ENCODE measurements at places on chromosomes 5 and 9.

DNA sequence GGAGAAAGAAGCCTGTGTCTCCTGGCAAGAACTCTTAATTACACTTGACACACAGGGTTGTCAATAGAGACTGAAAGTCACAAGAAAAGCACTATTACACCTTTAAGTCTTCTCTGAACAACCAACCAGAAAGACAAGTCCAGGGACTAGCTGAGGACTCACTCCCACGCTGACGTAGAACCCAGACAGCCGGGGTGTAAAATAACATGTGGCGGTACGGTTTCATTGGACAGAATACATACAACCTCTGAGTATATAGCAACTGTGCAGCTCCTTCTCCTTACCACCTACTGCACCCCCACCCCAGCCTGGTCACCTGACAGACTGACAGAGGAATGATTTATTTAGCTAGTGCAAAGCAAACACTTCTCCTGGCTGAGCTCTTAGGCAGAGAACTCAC is 103.4 kb upstream of the RASEF start:
- DNase-seq, result no peak

- no peak for DNase-seq
Measured at GRCh38 chr9:5621327-5621726, 7.6 kb upstream of the RIC1 start.

GRCh38 chr9:106479679-106480078 is 383.3 kb upstream of the ZNF462 start:
- no peak for DNase-seq

DNA sequence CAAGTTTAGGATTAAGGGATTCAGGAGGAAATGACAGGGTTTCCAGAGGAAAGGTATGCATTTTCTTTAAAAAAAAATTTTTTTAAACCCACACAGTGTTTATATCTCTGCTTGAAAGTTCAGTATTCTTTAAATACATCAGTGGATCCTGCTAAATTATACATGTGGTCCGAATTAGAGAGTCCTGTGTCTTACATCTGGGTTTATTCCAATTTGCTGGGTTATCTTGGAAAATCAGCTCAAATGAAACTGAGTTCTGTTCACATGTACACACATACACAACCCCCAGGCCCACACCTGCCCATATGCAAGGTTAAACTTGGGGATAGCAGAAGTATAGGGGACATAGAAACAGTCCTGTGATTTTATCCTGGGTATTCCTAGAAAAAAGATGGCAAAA is 493.7 kb downstream of the ZNF608 start:
- no peak for DNase-seq

GRCh38 chr5:34918025-34918424 is 2.5 kb downstream of the BRIX1 start:
- DNase-seq, result no peak

GRCh38 chr5:148799737-148800527 is 26.5 kb upstream of the ADRB2 start:
- no peak for DNase-seq

DNA sequence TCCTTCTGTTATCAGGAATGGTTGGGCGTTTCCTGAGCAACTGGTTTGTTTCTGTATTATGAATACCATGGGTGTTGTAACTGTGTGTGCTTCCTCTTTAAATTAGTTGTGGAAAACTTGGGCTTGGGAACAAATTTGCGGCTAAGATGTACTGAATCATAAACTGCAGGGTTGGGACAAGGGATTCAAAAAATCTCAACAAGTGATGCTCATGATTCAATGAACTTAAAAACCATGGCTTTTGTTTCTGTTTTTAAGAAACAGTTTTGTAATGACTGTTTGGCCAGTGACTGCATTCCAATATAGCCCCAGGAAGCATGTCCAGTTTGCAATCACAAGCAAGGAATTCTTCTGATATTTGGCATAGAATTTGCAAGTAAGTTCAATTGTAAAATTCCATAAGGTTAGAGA is 657.5 kb upstream of the WWC1 start:
- DNase-seq, result no peak

- DNase-seq, result peak; percentile 38
Measured at GRCh38 chr5:149240354-149240998, 31.2 kb upstream of the AFAP1L1 start.

- no peak for DNase-seq
Measured at GRCh38 chr9:111740739-111741138, 54.0 kb downstream of the SHOC1 start.

- DNase-seq, result no peak
Measured at GRCh38 chr5:178378527-178379484, 146.2 kb upstream of the PHYKPL start.

DNA sequence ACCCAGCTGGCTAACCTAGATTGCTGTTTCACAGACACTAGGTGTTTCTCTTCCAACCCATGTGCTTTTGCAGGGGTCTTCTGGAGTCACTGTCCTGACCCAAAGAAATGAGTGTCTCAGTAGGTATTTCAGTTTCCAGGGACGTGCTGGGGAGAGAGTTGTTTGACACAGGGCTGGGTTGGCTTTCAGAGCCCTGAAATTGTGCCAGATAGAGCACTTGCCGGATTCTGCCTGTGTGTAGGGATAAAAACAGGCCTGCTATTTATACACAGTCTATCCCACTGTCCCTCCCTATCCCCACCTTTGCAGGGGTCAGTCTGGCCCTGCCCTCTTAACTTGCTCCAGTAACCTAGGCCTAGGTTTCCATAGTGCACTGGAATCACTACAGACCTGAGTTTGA is 957 bp upstream of the HBEGF start:
- no peak for DNase-seq

DNA sequence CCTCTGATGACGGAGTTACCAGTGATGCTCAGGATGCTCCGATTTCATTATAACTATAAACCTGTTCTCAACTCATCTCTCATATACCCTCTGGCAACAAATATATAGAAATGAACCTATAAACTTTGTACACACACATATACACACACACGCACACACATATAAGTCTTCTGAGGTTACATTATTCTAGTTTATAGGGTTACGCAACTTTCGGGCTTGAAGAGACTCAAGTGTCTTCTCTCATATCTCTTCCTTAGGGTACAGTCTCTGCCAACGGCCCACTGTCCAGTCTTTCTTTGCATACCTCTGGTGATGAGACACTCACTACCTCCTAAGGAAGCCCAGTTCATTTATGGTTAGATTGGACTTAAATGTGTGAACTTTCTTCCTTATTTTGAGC is 69.4 kb upstream of the TBC1D2 start:
- no peak for DNase-seq

DNA sequence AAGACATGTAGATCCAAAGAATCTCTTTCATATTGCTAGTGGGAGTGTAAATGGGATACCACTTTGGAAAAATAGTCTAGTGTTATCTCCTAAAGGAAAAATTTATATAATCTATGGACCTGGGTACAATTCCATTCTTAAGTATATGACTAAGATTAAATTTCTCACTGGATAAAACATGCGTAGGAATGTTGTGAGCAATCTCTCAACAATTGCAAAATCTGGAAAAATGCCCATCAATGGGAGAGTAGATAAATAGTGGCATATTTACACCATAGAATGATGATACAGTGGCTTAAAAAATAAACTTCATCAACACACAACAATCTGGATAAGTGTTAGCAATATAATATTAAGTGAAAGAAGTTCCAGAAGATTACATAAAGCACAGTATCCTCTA is 469.5 kb downstream of the MAN2A1 start:
- DNase-seq, result no peak

GRCh38 chr5:173246511-173246910 is 11.5 kb upstream of the NKX2-5 start:
- DNase-seq, result no peak

DNA sequence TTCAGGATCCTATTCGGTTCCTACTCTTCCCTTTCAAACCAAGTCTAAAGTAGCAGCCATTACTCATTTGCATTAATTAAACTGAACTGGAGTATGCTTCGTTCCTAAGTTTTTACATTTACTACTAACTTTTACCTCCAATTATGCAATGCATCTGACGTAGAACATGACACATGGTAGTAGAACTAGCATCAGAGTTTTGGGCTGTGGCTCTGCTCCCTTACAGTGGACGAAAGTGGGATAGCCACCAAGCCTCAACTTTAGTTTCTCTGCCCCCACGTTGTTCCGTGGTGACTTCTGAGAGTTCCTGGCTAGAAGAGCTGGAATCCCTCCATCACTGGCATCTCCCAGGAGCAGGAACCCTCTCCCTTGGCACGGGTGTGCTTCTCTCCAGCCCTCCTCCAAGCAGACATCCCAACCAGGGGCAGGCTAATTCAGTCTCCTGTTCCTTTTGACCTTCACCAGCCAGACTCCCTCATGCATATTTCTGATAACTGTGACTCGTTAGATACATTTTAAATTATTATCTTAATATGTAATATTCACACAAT is 2.9 kb downstream of the IFNE start:
- no peak for DNase-seq

DNA sequence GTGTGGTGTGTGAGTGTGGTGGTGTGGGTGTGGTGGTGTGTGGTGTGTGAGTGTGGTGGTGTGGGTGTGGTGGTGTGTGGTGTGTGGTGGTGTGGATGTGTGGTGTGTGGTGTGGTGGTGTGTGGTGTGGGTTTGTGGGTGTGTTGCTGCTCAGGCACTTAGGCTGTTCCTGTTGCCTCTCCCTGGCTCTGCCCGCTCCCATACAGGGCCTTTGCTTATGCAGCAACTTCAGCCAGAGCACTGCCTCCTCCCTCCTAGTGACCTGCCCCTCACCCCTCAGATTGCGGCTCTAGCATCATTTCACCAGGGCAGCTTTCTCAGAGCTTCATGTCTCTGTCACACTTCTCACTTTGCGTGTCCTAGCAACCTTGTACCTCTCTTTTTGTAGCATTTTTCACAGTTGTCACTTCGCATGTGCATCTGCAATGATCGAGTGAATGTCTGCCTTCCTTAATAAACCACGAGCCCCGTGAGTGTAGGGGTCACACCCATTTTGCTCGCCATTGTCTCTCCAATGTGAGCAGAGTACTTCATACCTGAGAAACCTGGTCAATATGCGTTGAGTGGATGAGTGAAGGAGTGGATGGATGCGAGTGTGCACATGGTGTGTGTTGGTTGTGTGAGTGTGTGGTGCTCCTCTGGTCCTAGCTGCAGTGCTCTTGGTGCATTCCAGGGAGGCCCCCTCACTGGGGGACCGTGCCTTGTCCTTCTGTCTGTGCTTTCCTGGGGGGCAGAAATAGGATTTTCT is 167.9 kb upstream of the PANK3 start:
- no peak for DNase-seq

- DNase-seq, result no peak
Measured at GRCh38 chr9:134295101-134295745, 31.0 kb upstream of the RXRA start.

- no peak for DNase-seq
Measured at GRCh38 chr5:109630093-109630492, 59.6 kb upstream of the MAN2A1 start.

DNA sequence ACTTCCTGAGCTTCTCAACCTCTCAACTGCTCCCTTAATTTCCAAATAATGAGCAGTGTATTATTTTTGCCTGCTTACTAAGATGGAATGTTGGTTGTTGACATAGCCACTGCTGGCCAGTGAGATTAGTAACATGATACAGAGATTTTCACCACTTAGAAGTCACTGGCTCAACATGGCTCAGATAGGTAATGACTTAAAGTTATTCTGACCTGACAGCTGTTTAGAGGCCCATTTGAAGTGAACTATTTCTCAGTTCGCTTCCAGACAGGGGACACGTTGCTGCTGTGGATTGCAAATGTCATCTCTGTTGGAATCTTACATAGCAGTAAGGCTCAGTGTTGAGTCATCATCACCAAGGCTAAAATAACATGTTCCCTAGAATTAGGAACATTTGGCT is 490.2 kb downstream of the TLE4 start:
- DNase-seq, result no peak

DNA sequence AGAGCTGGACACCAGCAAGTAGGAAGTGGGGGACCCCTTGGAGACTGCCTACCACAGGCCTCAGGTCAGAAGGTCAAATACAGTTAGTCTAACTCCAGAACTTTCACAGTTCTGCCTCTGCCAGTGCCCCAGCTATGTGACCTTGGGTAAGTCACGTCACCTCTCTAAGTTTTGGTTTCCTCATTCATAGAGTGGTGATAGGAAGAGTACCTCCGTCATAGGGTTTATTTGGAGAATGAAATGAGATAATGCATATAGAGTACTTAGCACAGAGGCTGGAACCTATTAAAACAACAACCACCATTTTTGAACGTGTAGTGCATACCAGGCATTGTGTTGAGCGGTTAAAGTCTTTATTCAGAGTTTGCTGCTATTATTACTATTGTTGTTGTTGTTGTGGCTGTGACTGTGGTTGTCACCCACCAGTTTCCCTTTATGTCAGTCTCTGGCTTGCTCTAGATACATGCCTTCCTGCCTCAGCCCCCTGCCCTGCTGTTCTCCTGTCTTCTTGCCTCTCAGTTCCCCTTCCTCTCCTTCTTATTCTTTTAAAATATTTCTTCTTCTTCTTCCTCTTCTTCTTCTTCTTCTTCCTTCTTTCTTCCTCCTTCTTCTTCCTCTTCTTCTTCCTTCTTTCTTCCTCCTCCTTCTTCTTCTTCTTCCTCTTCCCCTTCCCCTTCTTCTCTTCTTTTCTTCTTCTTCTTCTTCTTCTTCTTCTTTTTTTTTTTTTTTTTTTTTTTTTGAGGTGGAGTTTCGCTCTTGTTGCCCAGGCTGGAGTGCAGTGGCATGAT is 67.8 kb downstream of the RALGPS1 start:
- no peak for DNase-seq

GRCh38 chr5:179759581-179760551 is 27.2 kb downstream of the MAML1 start:
- no peak for DNase-seq

DNA sequence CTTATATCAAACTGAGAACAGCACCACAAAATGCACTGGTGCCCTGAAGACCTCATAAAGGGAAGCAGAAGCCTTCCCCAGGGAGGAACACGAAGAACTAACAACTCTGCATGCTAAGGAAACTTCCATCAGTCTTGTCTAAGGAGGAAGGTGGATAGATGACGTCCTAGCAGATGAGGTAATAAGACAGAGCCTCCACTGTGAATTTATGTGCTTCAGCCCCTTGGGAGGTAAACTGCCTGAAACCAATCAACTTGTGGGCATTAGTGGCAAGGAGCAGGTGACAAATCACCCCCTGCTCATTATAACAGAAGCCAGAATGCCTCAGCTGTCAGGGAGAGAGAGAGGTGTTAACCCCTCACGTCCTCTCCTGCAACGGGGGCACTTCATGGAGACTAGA is 48.9 kb upstream of the SPIN1 start:
- no peak for DNase-seq

GRCh38 chr5:156585999-156586398 is 259.0 kb downstream of the SGCD start:
- DNase-seq, result no peak

DNA sequence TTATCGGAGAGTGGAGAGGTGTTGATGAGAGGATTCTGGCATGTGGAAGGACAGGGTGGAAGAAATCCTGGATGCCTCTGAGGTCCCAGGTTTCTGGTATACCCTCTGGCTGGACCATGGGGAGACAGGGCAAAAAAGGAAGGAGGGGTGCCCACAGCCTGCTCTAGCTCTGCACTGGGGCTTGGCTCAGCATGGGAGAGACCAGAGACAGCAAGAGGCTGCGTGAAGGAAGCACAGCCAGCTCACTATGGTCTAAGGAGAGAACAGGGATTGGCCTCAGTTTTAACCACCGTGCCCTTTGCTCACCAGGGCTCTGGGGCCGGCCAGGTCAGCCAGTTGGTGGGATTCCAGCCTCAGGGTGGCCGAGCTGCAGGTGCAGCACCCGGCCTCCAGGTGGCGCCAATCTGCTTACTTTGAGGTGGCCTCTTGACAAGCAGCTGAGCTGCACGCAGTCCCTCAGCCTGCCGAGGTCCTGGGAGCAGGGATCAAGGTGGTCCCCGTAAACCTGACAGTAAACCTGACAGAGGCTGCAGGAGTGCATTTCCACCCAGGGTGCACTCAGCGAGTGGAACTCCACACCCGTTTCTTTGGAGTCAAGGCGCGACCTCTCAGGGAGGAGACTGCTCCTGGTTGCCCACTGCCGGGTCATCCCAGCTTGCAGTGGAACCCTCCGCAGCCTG is 25.0 kb upstream of the SPTLC1 start:
- DNase-seq, result peak; percentile 35

Data from activated CD4-positive, CD25-positive, alpha-beta regulatory T cell treated with anti-CD3 and anti-CD28 coated beads, Interleukin-2, amount 50 U/mL, for 16 hours (primary cell).